Progenitor cell of endocrine pancreas (in vitro differentiated cells): ENCODE measurements at places on chromosomes 2 and 18.

GRCh38 chr18:77208964-77209363, 40.7 kb upstream of the GALR1 start:
- DNase-seq = no peak

GRCh38 chr2:40230707-40231432, 221.0 kb downstream of the SLC8A1 start:
- DNase-seq = no peak

DNA sequence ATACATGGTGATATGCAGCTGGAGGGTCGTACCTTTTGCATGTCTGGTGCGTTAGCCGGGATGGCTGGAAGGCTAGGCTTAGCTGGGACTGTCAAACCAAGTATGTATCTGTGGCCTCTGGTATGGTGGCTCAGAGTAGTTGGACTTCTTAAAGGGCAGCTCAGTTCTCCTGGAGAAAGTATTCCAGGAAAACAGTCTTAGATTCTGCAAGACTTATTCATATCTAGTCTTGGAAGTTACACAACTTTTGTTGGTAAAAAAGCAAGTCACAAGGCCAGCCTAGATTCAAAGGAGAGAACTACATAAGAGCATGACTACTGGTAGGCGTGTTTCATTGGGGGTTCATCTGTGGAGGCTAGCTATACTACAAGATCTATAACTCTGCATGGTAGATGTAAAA, 45.5 kb downstream of the EML4 start:
- no peak for DNase-seq

DNA sequence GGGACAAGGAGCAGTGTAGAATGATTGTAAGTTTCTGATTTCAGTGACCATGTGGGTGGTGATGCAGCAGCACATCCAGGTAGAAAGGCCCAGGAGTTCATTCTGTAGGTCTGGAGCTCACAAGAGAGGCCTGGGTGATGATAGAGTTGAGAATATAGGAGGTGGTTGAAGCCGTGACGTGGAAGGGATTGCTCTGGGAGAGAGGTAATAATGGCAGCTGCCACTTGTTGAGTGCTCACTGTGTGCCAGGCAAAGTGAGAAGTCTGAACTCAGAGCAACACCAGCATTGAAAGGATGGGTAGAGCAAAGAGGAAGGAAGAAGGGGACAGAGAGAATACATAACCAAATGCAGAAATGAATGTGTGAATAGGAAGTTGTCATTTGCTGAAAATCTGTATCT, 3.3 kb downstream of the TTLL4 start:
- no peak for DNase-seq

GRCh38 chr2:119694845-119695521, 16.0 kb downstream of the TMEM177 start:
- DNase-seq = no peak

GRCh38 chr18:3704556-3705344, 254.8 kb downstream of the TGIF1 start:
- no peak for DNase-seq

- no peak for DNase-seq
Measured at GRCh38 chr2:2801458-2801857, 470.4 kb upstream of the MYT1L start.

GRCh38 chr2:1704631-1705556, 39.4 kb downstream of the PXDN start:
- DNase-seq = no peak

DNA sequence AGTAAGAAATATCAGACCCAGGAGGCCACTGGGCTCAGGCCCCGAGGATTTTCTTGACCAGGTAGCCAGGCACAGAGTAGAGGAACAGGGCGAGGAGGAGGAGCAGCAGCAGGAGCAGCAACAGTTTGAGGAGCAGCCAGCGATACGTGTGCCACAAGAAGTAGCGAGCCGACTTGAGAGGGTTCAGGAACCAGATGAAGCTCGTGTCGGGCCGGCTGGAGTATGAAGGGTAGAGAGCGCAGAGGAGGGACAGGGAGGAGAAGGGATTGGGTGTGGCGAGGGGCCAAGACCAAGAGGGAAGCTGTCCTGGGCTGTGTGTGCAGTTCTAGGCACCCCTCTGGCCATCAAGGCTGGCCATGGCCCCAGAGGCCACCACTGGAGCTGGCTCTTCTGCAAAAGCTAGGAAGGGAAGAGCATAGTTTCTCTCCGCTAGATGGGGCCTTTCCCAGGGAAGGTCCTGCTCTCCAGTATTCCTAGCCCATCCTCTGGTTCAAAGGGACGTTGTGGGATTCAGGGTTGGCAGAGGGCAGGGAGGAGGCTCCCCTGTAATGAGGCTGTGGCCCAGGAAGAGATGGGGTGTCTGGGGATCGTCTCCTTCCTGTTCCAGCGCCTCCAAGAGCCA, 17.8 kb downstream of the OTOF start:
- DNase-seq = no peak

- DNase-seq = no peak
Measured at GRCh38 chr2:1518867-1519530, 105.7 kb downstream of the TPO start.

- no peak for DNase-seq
Measured at GRCh38 chr2:171225302-171225980, 64.7 kb upstream of the TLK1 start.

GRCh38 chr18:36427369-36427768, 129.9 kb downstream of the FHOD3 start:
- no peak for DNase-seq

DNA sequence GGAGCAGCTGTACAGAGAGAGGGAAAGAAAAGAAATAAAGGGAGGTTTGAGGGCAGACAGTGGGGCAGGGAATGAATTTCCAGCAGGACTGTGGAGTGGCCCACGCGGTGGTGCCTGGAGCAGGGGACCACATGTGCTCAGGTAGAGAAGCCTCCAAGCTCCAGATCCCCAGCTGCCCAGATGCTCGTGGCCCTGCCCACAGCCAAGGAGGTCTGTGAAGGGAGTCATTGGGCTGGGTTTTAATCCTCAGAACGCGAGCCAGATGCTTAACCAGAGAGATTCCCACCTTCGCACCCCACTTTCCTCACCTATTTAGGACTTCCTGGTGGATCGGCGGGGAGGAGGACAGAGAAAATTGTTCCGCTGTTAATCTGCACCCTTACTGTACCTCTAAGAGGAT, 369.4 kb downstream of the PARD3B start:
- no peak for DNase-seq

DNA sequence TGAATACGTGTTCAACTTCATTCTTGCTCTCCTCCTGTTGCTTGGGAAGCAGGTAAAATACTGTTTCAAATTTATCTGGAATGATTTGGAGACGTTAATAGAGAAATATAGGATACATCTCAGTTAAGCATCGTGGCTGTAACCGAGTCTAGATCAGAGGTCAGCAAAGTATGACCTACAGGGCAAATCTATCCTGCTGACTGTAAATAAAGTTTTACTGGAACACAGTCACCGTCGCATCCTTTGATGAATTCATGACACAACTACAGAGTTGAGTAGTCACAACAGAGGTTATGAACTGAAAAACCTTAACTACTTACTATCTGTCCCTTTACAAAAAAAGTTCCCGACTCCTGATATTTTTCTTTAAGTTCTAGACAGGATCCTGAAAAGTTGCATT, 86.6 kb downstream of the SP100 start:
- no peak for DNase-seq

GRCh38 chr18:741931-742512, 29.6 kb upstream of the ENOSF1 start:
- no peak for DNase-seq

GRCh38 chr2:26840937-26841610, 6.9 kb upstream of the DPYSL5 start:
- DNase-seq = no peak

DNA sequence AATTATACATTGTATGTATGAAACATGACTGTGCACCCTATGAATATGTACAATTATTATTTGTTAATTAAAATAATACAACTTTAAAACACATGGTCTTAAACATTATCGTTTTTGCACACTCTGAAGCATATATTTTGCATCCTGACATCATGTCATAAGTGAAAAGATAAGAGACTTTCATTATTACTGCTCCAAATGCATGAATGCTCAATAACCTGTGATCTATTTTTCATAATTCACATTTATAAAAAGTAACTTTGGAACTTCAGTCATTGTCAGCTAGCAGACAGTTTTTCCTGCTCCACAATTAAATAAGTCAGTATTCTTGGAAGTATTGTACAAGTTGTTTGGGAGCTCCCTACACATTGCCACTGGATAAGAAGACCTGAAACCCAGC, 1.3 kb upstream of the ITPRIPL1 start:
- no peak for DNase-seq

GRCh38 chr2:111071600-111072171, 49.0 kb upstream of the BCL2L11 start:
- no peak for DNase-seq

DNA sequence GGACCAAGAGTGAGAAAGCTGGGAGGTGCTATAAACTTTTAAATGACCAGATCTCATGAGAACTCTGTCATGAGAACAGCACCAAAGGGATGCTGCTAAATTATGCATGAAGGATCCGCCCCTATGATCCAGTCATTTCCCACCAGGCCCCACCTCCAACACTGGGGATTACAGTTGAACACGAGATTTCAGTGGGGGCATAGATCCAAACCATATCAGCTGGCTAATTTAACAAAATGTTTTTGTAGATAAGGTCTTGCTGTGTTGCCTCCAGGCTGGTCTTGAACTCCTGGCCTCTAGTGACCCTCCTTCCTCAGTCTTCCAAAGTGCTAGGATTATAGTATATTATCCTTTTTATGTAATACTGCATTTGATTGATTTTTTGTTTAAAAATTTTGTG, 56.0 kb downstream of the NBEAL1 start:
- no peak for DNase-seq

GRCh38 chr2:64329848-64330247, 124.1 kb upstream of the LGALSL start:
- no peak for DNase-seq

DNA sequence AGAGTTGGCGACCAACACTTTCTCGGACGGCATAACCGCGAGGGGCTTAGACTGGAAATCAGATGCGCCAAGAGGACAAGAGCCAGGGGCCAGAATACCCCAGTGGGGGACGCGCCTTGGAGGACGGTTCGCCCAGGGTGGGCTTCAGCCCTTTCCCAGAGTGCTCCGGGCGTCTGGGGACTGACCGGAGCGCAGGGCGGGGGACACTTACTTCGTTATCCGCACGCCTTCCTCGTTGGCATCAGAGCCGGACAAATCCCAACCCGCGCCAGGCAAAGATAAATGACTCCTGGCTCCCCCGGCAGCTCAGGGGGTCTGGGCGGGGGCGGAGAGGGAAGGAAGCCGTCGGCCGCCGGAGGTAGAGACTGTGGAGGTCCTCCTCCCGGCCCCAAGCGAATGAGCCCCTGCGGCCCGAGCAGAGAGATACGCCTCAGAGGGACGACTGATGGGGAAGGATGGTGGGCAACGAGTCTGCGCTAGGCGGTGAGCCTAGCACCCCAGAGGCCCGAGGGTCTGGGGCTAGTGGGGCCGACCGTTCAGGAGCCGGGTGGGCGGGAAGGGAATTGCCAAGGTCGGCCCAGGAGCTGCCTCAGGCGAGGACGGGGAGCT, 4.7 kb upstream of the SATB2 start:
- DNase-seq = no peak

GRCh38 chr2:221767106-221768012, 195.3 kb upstream of the EPHA4 start:
- no peak for DNase-seq

GRCh38 chr2:173017646-173018420, 57.8 kb upstream of the MAP3K20 start:
- no peak for DNase-seq

DNA sequence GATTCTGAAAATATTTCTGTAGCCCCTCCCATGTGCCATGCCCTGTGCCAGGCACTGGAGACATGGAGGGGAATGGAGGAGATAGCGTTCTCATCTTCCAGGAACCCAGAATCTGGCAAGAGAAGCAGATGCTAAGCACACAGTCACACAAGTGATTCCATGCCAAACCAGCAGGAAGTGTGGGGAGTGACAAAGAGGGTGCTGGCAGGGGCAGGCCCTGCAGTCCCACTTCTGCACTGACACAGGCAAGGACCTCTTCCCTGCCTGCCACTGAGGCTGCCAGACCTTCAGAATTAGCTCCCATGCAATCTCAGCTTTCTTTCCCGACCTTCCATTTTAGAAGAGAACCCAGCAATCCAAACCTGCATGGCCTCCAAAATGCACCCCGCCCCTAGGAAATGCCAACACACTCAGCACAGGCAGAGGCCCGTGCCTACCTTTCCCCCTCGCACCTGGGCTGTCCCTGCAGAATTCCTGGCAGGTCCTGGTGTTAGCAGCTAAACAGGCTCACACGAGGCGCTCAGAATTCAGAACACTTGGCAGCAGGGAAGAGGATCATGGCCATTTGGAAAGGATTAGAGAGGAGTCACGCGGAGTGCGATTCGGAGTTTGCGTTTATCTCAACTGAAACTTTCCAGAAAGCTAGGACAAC, 155.3 kb downstream of the MSH2 start:
- no peak for DNase-seq

- no peak for DNase-seq
Measured at GRCh38 chr2:225472161-225472560, 72.7 kb downstream of the NYAP2 start.

GRCh38 chr2:228699400-228699799, 517.9 kb upstream of the SPHKAP start:
- DNase-seq = no peak

- DNase-seq = no peak
Measured at GRCh38 chr2:30422444-30423040, 24.5 kb upstream of the LCLAT1 start.

DNA sequence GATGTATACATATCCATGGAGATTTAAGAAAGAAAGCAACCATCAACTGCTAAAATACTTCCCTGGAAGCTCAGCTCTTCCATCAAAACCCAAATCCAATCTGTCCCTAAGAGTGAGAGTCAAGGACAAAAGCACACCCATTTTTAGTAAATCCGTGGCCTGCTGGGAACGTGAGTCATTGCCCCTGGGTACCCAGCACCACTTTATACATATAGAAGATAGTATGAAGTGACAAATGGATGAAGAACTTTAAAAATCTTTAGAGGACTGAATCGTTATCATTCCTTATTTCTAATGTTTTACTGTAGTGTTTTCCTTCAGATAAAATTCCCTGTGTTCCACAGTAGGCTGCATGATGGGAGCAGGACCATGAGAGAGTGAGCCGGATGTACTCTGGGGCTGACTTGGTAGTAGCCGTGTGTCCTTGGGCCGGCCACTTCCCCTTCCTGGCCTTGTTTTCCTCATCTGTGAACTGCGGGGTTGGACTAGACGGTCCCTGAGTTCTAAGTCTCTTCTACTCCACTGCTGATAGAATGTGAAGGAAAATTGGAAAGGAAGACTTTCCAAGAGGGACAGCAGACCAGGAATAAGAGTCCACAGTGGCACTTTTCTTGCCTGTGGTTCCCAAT, 28.5 kb upstream of the CEP68 start:
- DNase-seq = no peak

DNA sequence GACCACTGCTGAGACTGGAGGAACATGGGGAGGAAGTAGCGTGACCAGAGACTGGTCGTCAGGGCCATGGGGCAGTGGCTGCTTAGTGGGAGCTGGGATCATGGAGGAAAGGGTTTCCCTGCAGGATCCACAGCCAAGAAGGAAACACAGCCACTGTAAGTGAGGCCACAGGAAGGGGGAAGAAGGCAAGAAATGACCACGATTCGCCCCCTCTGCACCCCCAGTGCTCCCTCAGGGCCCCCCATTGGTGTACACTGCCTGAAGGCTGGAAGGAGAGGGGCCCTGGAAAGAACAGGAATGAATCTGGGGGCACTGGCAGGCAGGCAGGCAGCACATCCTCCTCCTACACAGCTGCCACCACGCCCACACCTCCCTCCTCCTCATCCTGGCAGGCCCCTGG, 62.5 kb upstream of the RMDN2 start:
- no peak for DNase-seq

GRCh38 chr2:149634103-149634502, 46.5 kb upstream of the MMADHC start:
- DNase-seq = no peak

- no peak for DNase-seq
Measured at GRCh38 chr2:20444101-20444992, 2.5 kb upstream of the RHOB start.
